IMR-90 (cell line): ENCODE measurements at places on chromosomes 6 and 20. TPM values are rescaled to one million over a fixed set of nuclear protein-coding genes. Genes with fewer than 3 reads are reported as not detected.

GPR6 gene
- not detected in 2 replicates for total RNA-seq

CASP8AP2 gene
- 11.1 and 19.2 TPM in 2 replicates for total RNA-seq

KCNQ2 gene
- not detected in 2 replicates for total RNA-seq

HLA-DQA1 gene
- not detected in 2 replicates for total RNA-seq

OR2H1 gene
- total RNA-seq = not detected in 2 replicates

COL9A3 gene
- total RNA-seq = 0.28 and 0.36 TPM in 2 replicates

DNA sequence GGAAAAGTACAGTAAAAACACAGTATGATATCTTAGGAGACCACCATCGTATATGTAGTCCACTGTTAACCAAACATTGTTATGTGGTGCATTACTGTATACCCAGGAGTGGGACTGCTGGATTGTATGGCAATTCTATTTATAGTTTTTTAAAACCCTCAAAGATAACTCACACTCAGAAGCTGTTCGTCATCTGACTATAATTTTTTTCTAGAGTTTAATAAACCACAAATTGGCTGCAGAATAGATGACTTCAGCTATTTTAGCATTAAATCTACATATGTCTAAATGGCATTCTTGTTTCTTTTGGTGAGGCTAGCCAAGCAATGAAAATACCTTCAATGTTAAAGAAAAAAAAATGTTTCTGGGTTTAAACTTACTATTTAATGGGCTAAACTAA lies 134.2 kb upstream of the BMP5 start:
- DNase-seq = no peak

DNA sequence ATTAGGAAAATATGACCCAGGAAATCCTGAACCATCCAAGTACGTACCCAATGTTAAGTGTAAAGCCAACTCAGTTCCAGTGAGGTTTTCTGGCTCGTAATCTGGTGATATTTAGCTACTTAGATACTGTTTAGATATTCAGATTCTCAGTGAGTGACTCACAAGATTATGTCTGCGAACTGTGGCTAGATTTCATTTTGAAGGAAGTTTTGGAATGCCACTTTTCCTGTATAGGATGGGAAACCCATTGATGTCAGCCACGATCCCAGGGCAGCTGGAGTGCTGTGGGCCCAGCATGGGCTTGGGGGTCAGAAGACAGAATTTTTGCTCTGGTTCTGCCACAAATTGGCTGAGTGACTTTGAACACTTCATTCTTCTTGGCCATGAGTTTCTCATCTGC lies 76.3 kb downstream of the TMEM170B start:
- DNase-seq = peak; percentile 98

DNA sequence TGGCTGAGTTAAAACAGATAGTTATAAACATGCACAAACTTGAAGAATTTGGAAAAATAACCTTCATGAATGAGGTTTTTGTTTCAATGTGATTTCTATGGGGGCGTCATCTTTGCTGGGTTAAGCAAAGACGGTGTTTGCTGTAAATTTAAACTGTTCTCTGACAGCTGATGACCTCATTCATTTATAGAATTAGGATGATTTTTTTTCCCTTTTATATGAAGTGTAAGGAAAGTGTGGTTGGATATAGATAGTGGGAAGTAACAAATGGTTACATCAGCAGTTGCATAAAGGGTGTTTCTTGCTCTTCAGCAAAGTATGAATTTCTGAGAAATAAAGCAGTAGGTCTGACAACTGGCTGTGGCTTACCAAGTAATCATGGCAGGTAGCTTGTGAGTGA lies 137.2 kb upstream of the CENPW start:
- no peak for DNase-seq

- DNase-seq = no peak
Observed at GRCh38 chr20:36850759-36851158, 25.2 kb upstream of the TLDC2 start.

DNA sequence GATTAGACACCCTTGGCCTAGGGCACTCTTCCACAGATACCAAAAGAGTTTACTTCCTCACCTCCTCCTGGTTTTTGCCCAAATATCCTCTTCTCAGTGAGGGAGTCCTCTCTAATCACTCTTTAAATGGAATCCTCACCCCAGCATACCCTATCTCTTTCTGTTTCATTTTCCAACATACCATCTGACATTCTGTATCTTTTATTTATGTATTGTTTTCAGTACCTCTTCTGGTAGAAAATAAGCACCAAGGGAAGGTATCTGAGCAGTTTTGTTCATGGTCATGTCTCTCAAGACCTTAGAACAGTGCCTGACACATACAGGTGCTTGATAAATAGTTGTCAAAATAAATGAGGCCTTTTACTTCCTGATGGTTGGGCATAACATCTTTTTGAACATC lies 55.1 kb downstream of the KIAA0408 start:
- no peak for DNase-seq
